Activated CD8-positive, alpha-beta memory T cell treated with anti-CD3 and anti-CD28 coated beads for 4 hours (primary cell): ENCODE measurements at places on chromosomes 7 and 10.
A peak's percentile ranks its signal among the peaks of the same experiment; 100 is the strongest.

GRCh38 chr10:11838298-11838852, 15.2 kb downstream of the PROSER2 start:
- no peak for DNase-seq

GRCh38 chr7:143367972-143368371, 5.5 kb upstream of the FAM131B start:
- no peak for DNase-seq

GRCh38 chr7:150755473-150756099, 18.4 kb downstream of the GIMAP5 start:
- DNase-seq: peak; percentile 47

- DNase-seq: no peak
Observed at GRCh38 chr10:42781893-42782445, 626 bp upstream of the BMS1 start.

DNA sequence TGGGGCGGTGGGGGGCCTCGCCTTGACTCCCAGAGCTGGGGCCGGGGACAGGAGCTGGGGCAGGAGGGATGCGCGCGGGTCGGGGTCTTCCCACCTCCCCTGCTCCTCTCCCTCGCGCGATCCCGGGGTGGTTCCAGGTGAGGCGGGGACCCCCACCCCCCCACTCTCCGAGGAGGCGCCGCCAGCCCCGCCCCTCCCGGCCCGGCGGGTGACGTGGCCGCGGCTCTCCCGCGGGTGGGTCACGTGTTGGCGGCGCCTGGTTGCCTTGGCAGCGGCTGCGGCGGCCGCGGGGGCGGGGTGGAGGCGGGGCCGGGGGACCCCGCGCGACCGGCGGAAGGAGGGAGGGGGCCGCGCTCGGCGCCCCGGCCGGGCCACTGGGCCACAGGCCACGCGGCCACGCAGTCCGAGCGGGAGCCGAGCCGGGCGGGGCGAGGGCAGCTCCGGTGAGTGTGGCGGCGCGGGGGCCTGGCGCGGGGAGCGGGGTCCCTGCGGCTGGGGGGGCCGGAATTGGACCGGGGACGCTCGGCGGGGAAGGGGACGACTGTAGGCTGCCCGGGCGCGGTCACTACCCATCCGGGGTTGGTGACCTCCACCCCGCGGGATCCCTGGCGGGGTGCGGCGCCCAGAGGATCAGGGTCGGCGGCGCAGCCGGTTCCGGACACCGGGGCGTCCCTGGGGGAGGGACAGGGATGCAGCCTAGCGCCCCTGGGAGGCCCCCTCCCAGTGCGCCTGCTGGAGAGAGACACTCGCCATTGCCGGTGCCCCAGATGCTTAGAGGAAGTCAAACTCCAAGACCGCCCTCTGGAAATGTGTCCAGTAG, at the start of gene ORAI2:
Gene ORAI2 (plus strand): TSS at position 357 of the 820 bp plus-strand sequence. CDS start 5,382 bp downstream, outside the sequence.
- DNase-seq: peak; percentile 79

DNA sequence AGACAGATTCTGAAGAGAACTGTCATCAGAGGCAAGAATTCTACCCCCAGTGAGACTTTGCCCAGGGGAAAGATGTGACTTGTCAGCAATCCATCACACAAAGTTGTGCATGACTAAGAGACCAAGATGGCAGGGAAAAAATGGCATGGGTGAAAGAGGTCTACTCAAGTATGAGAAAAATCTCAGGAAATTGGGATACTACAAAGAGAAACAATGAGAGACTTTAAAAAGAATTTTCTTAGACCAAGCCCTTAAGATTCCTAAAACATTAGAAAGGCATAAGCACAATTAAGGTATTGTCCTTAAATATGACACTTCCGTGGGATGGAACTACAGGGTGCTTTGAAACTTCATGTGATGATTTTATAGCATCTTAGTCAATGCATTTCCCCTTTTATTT, 45.6 kb upstream of the PDE1C start:
- no peak for DNase-seq
